ENCODE measurements at places on chromosomes 11 and 22. TPM values are rescaled to one million over a fixed set of nuclear protein-coding genes. Genes with fewer than 3 reads are reported as not detected.

GRCh38 chr11:44708009-44708408, 18.8 kb upstream of the TSPAN18 start:
- peak; percentile 45 for DNase-seq

GRCh38 chr22:46286006-46286405, 10.7 kb upstream of the GTSE1 start:
- DNase-seq = no peak

GRCh38 chr11:46560300-46560991, 33.4 kb downstream of the AMBRA1 start:
- DNase-seq = no peak

DNA sequence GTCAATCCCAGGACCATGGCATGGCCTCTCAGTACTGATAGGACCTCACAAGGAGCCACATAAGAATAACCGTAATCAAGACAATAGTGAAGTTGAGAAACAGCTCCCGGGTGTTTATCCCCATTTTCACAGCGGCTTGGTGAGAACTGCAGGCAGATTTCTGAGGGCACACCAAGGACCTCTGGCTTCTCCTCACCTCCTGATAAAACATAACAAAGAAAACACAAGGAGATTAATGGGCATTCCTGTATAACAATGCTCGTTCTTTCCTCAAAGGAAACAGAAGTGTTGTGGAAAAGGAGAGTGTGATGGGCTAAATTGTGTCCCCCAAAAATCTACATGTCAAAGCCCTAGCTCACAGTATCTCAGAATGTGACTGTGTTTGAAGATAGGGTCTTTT, 4.0 kb downstream of the SLN start:
- no peak for DNase-seq

Gene MAPK8IP2
- total RNA-seq = 0.42 TPM

Gene FOSL1
- total RNA-seq = 1.3 TPM

Gene TBX10
- not detected for total RNA-seq

Gene PTPRCAP
- total RNA-seq = 4.7 TPM

Gene AQP11
- total RNA-seq = 0.73 TPM

Gene DPAGT1
- 27.7 TPM for total RNA-seq

DNA sequence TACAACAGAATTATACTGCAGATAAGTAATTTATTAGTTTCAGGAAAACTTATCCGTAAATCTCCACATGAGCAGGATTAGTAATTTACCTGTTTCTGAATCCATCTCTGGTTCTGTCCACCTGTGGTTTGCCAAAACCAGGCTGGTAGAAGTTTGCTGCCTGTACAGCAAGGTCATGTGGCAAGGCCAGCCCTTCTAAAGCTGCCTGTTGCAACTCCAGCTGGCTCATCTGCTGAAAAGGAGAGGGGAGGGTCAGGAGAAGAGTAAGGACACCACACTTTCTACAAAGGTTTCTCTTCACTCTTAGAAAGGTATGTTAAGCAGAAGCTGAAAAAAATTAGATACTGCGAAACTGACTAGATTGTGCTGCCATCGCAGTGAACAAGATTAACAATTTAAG, 42.3 kb downstream of the EIF4ENIF1 start:
- DNase-seq = no peak

DNA sequence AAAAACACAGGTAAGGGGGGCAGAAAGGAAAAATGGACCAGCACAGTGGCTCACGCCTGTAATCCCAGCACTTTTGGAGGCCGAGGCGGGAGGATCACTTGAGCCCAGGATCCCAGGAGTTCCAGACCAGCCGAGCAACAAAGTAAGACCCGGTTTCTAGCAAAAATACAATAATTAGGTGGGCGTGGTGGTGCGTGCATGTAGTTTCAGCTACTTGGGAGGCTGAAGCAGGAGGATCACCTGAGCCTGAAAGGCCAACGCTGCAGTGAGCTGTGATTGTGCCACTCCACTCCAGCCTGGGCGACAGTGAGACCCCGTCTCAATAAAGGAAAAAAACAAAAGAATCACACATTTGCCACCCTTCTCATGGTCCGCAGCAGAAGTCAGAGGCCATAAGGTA, 519.4 kb downstream of the BRD1 start:
- no peak for DNase-seq

GRCh38 chr22:18056161-18056666, 21.6 kb upstream of the PEX26 start:
- peak; percentile 40 for DNase-seq

Gene SCUBE2
- total RNA-seq = 2.0 TPM

- DNase-seq = no peak
These were observed 44.9 kb upstream of the SLC25A18 start for GRCh38 chr22:17518406-17518805.

Gene CDC42EP2
- 28.9 TPM for total RNA-seq

DNA sequence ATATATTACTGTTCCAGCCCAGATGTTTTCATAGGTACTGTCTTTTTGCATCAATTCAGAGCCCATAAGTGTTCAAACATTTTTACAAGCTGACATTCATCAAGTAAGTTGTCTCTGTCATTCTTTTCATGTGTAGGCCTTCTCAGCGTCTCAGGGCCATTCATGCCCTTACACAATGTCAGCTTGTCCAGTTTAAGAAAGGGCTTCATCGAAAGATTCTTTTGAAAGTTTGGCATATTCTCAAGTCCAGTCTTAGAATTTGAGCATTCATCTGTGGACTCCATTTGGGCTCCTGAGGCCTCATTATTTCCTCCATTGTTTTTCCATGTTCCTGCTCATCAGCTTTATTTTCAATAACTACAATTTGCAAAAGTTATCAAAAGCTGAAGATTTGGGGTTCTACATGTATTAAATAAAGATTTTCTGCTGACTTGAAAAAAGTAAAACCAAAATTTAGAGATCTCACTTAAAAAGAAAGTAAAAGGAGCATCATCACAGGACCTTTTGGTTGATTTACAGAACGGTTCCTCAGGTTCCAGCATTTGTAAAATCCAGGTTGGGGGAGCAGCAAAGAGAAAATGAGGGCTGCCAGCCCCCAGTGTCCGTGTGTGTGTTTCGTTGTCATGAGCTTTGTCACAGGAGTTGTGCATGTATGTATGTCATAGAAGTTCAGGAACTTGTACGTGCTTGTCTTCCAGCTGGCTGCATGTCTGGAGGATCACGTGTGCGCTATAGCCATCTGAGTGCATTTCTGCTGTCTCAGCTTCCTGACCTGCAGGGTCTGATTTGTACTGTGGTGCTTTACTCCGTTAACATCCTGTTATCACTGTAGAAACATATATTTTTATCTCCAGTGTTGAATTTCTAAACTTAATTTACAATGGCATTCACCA, 15.6 kb downstream of the MOV10L1 start:
- no peak for DNase-seq

Gene PLA2G6
- total RNA-seq = 21.1 TPM

Gene MMP3
- total RNA-seq = not detected

GRCh38 chr11:5368502-5369043, 15.0 kb upstream of the OR51M1 start:
- DNase-seq = no peak

Gene PDGFB
- total RNA-seq = 17.5 TPM

DNA sequence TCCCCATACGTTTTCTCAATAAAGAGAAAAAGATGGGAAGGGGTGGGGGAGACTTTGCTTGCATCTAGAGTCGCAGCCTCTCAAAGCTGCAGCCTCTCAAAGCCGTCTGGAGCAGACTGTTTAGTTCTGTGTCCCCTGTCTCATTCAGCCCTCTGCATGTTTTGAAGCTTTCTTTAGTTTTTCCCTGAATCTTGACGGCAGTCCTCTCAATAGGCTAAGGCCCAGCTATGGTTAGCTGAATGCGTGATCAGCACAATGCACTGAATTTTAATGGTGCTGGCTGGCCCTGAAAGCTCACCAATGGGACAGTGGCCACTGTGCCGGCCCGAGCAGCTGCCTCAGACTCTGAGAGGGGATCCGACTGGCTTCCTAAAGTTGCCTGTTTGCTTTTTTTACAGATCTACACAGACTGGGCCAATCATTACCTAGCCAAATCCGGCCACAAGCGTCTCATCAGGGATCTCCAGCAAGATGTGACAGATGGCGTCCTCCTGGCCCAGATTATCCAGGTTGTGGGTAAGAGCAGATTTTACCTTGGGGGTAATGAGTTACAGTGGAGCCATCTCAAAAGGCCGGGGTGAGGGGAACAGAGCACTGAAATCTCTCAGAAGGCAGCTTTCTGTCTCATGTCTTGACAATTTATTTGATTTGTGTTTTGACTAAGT, 119.6 kb downstream of the NAV2 start:
- DNase-seq = no peak

- DNase-seq = no peak
These were observed 21.2 kb downstream of the CSF2RB start for GRCh38 chr22:36934418-36935312.

Gene TYMP
- total RNA-seq = 67.1 TPM

- DNase-seq = no peak
These were observed 233.3 kb downstream of the CTTN start for GRCh38 chr11:70631624-70632047.

Gene OR2D2
- not detected for total RNA-seq

Gene AMPD3
- total RNA-seq = 4.7 TPM

Gene DNHD1
- total RNA-seq = 7.6 TPM

Gene MS4A3
- total RNA-seq = not detected

- DNase-seq = peak; percentile 51
These were observed 13.7 kb downstream of the CYB561A3 start for GRCh38 chr11:61347916-61348461.

GRCh38 chr11:95496901-95497300, 265.9 kb upstream of the SESN3 start:
- no peak for DNase-seq

Gene OSBP2
- 11.6 TPM for total RNA-seq

- DNase-seq = no peak
These were observed 186.9 kb downstream of the DDX10 start for GRCh38 chr11:108851781-108852180.

Data from left cardiac atrium (tissue), 4 donors.